B cell (primary cell): ENCODE measurements at places on chromosomes 4 and X. TPM values are rescaled to one million over a fixed set of nuclear protein-coding genes. Genes with fewer than 3 reads are reported as not detected.

The RAB33A gene
- 2.2 and 2.4 TPM in 2 replicates for total RNA-seq

The MAGEA9 gene
- total RNA-seq: not detected in 2 replicates

DNA sequence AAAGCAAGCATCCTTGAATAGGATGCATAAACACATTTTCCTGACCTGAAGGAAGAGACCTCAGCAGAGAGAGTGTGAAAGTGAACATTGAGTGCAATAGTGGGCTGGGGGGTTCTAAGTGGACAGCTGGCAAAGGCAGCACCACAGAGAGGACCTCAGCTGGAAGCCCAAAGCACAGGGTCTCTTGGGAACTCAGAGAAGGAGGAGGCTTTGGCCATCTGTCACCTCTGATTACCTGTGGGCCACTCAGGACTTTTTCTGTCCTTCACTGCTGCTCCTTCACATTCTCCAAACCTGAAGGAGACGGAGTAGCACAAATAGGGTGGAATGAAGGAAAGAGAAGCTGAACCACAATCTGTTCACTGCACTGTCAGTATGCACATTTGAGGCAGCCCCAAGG lies 37.9 kb upstream of the FAT4 start:
- no peak for DNase-seq
- no peaks in the 10 kb centered on the region for H3K4me1 ChIP-seq
- H3K4me3 ChIP-seq: no peak overlapping the region
- no peak overlapping the region for H3K27ac ChIP-seq
- no peaks in the 10 kb centered on the region for H3K36me3 ChIP-seq

GRCh38 chrX:81054904-81055303 lies 146.8 kb downstream of the HMGN5 start:
- no peak overlapping the region for H3K4me3 ChIP-seq
- no peaks in the 10 kb centered on the region for H3K27me3 ChIP-seq
- no peaks in the 10 kb centered on the region for H3K4me1 ChIP-seq
- H3K36me3 ChIP-seq: no peaks in the 10 kb centered on the region
- no peak overlapping the region for H3K27ac ChIP-seq

- no peak overlapping the region for H3K4me3 ChIP-seq
- no peaks in the 10 kb centered on the region for H3K27me3 ChIP-seq
- DNase-seq: no peak
- no peaks in the 10 kb centered on the region for H3K36me3 ChIP-seq
- H3K4me1 ChIP-seq: no peaks in the 10 kb centered on the region
- H3K27ac ChIP-seq: no peak overlapping the region
These were observed 281.4 kb downstream of the PABPC4L start for GRCh38 chr4:133920236-133920635.

- H3K4me3 ChIP-seq: no peak overlapping the region
- no peak for DNase-seq
- no peaks in the 10 kb centered on the region for H3K4me1 ChIP-seq
- no peak overlapping the region for H3K27ac ChIP-seq
These were observed 290.1 kb upstream of the BMP3 start for GRCh38 chr4:80740375-80740774.

DNA sequence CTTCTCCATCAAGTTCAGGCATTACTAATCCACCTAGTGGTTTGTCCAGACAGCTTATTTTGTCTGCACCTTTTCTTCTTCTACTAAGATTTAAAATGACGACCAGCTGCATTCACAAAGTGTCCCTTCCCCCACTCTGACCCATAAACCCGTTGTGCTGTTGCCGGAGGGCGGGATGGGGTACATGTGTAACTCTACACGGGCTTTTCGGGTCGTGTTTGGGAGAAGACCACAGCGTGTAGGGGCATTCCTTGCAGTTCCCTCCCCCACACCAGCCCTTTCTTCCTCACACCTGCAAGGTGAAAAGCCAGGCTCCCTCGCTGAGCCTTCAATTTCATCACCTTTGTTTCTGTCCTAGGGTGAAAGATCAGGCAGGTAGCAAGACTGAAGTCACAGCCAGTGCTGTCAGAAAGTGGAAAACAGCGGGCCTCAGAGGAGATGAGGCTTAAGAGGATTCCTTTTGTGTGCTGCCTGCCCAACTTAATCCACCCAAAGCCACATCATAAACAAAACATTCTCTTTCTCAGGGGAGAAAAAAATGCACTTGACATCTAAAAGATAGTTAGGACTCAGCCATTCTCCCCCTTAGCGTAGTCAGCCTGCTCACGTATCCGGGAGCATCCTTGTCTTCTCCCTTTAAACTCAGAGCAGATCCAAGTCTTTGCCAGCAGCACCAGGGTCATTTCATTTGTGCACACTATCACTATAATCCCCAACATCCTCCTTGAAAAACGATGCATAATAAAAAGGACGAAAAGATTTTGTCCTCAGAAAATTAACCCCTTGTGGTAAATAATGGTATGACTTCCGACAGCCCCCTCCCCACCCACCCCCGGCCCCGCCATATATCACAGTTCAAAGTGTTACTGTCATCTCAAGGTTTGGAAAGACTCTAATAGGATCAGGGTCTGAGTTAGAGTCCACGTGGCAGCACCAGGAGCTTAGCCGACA lies 599.0 kb downstream of the RAB28 start:
- no peaks in the 10 kb centered on the region for H3K4me1 ChIP-seq
- no peak for DNase-seq
- H3K27ac ChIP-seq: no peak overlapping the region
- no peaks in the 10 kb centered on the region for H3K27me3 ChIP-seq
- no peaks in the 10 kb centered on the region for H3K36me3 ChIP-seq
- no peak overlapping the region for H3K4me3 ChIP-seq

- no peak overlapping the region for H3K27ac ChIP-seq
- H3K4me3 ChIP-seq: peak overlapping the region; percentile 68
- no peak for DNase-seq
- no peaks in the 10 kb centered on the region for H3K36me3 ChIP-seq
These were observed 503 bp upstream of the PDE5A start for GRCh38 chr4:119629142-119629471.

DNA sequence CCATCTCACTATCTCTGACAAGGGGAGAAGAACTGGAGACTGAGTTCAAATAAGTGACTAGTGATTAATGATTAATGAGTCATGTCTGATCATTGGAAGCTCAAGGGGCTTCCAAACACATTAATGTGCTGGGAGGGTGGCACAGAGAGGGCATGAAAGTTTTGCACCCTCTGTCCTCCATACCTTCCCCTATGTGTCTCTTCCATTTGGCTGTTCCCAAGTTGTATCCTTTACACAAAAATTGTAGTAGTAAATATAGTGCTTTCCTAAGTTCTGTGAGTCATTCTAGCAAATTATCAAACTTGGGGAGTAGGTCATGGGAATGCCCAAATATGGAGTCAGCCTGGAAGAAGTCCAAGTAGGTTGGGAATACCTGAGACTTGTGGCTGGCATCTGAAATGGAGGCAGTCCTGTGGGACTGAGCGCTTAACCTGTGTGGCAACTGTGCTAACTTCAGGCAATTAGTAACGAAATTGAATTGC lies 4.1 kb upstream of the FAM200B start:
- no peak for DNase-seq
- H3K36me3 ChIP-seq: no peaks in the 10 kb centered on the region
- H3K27me3 ChIP-seq: no peaks in the 10 kb centered on the region
- no peak overlapping the region for H3K27ac ChIP-seq
- H3K4me1 ChIP-seq: peaks cover 13% of the 10 kb centered on the region
